Renal pelvis (tissue), 12 donors: ENCODE measurements at places on chromosomes 16 and 17.

- no peak for DNase-seq
These were observed 6.6 kb downstream of the KRT39 start for GRCh38 chr17:40960144-40960543.

GRCh38 chr17:82638183-82638773 is 10.0 kb downstream of the WDR45B start:
- no peak for DNase-seq

GRCh38 chr17:73480740-73481139 is 163.5 kb downstream of the SDK2 start:
- no peak for DNase-seq

DNA sequence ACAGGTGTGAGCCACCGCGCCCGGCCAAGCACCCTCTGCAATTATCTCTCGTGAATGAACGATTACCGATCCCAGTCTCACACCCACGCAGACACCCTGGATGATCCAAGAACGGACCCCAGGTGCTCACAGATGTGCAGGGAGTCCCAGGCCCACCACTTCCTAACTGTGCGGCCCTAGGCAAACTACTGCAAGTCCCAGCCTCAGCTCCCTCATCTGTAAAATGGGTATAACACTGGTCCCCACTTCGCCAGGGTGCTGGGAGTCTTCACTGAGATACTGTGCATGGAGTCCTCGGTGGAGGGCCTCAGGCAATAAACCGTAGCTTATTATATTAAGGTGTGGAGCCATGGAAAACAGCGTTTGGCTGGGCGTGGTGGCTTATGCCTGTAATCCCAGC is 21.6 kb upstream of the PITPNA start:
- DNase-seq, result no peak
